ENCODE measurements at places on chromosomes 12 and 14. TPM values are rescaled to one million over a fixed set of nuclear protein-coding genes. Genes with fewer than 3 reads are reported as not detected.
A peak's percentile ranks its signal among the peaks of the same experiment; 100 is the strongest.

The PZP gene
- not detected for total RNA-seq

GRCh38 chr12:81231574-81232368 lies 153.9 kb downstream of the ACSS3 start:
- DNase-seq = no peak

The SMIM41 gene
- total RNA-seq = not detected

DNA sequence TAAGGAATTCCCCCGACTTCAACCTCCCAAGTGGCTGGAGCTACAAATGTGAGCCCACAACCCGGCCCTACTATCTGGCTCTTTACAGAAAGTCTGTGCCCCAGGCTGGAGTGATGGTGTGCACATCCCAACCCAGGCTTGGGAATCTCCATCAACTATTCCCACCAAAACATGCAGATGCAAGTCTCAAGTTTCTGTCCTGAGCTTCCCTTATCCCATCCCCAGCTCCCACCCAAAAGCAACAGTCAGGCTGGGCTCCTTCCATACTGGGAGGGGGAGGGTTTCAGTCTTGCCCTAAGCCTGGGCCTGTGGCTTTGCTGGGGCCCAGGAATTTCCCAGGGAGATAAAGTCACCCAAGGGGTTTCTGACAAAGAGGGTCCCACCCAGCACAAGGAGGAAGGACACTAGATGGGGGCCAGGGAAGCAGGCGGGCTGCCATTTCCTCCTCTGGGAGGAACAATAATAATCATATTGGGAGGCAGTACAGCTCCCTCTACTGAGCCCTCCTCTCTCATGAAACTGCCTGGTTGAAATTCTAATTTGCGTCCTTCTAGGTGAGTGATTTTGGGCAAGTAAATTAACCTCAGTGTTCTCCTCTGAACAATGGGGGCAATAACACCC lies 8.0 kb downstream of the SLC8B1 start:
- DNase-seq = no peak

DNA sequence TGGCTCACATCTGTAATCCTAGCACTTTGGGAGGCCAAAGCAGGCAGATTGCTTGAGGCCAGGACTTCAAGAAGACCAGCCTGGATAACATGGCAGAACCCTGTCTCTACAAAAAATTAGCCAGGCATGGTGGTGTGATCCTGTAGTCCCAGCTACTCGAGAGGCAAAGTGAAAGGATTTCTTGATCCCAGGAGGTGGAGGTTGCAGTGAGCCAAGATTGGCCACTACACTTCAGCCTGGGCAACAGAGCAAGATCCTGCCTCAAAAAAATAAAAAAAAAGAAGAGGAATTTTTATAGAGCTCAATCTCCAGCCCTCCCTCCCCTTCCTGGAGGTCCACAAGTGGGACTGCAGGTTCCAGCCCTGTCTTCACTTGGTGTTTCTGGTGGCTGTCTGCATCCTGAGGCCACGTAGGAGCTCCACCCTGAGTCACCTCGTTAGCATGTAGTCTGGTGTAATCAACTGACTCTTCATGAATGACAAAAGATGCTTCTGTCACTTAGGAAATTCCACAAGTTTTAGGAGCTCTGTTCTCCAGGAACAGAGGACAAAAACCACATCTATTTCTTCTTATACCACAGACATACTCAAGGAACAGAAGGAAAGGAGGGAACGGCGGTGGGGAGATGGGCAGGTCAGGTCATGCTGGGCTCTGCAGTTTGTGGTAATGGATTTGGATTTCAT lies 16.2 kb downstream of the CCDC62 start:
- peak; percentile 42 for DNase-seq

DNA sequence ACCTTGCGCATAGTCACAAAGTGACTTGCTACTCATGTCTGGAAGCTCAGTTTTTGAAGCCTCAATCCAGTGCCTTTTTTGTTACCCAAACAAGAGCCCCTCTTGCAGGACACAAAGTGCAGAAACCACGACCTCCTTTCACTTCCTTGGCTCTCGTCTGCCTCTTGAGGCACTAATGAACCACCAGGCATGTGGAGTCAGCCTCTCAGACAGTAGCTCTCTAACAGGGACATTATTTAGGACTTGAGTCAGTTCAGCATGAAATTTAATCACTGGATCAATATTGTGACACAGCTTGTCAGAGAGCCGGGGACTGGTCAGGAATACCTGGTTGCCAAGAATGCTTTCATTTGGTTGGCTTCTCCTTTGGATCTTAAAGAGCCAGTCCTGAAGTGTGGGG lies 46.7 kb downstream of the HSPB8 start:
- DNase-seq = no peak

GRCh38 chr12:47988073-47989022 lies 15.9 kb downstream of the COL2A1 start:
- DNase-seq = peak; percentile 59

- DNase-seq = no peak
These were observed 8.1 kb upstream of the BMAL2 start for GRCh38 chr12:27324530-27324929.

- DNase-seq = no peak
These were observed 332.7 kb downstream of the PDZRN4 start for GRCh38 chr12:41520869-41521268.

DNA sequence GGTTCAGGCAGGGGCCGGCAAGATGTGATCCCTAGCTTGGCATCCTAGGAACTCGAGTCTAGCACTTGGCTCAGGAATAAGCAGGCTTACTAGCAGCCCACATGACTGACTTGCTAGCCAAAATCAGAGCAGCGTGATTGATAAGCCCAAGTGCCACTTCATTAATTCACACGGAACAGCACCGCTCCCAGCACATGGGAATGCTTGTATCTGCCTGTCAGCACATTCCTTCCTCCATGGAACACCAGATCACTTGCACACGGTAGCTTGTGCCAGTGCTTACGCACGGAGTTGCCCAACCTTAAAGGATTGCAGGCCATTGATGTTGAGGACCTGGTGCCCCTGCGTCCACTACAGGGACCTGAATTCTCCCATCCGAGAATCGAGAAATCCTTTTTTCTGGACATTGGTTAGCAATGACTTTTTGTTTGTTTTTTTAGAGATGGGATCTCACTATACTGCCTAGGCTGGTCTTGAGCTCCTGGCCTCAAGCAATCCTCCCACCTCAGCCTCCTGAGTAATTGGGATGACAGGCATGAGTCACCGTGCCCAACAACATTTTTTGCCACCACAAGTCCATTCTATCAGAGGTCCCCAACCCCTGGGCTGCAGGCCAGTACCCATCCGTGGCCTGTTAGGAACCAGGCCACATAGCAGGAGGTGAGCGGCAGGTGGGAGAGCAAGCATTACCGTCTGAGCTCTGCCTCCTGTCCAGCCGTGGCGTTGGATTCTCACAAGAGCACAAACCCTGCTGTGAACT lies 30.6 kb upstream of the TSPAN9 start:
- DNase-seq = peak; percentile 58

GRCh38 chr14:71142375-71143038 lies 235.2 kb downstream of the PCNX1 start:
- DNase-seq = peak; percentile 99

GRCh38 chr12:70645494-70646317 lies 8.5 kb upstream of the PTPRB start:
- DNase-seq = peak; percentile 98

Measured in HT1080 (cell line).